HFF-Myc (cell line): ENCODE measurements at places on chromosomes 13 and 19.

DNA sequence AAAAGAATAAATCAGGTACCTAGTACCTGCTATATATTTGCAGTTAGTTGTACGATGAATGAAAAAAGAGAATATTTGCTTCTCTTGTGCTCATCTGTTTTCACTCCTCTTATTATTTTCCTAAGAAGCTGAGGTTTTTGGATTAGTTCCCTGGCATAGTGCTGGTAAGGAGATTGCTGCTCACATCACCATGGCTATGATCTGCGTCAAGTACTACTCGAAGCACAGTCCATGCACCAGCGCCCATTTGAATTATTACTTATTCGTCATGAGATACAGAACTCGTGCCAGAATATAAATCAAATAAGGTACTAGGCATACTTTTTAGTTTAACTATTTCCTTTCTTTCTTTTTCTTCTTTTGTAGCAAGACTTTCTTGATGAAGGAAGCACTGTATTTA is 7.1 kb downstream of the SERTM1 start:
- DNase-seq = no peak

DNA sequence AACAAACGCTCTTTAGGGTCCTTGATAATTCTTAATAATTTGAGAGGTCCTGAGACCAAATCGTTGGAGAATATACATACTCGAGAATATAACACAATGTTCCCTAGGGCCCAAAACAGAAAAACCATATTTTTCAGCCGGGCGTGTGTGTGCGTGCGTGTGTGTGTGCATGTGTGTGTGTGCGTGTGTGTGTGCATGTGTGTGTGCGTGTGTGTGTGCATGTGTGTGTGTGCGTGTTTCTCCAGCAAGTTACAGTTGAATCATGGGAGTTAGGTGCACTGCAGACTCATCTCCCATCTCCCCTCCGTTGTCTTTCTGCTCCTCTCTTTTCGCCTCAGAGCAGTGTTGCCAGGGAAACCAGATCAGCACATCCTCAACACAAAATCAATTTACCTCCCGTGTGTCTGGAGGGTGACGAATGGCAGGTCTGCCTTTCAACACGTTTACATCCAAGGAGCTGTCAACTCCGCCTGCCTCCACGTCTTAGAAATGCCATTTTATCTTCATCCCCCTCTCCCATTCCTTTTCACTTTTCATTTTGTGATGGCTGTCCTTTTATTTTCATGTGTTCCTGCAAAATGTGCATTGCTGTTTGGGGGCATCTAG is 8.3 kb upstream of the PNMA8B start:
- no peak for DNase-seq

DNA sequence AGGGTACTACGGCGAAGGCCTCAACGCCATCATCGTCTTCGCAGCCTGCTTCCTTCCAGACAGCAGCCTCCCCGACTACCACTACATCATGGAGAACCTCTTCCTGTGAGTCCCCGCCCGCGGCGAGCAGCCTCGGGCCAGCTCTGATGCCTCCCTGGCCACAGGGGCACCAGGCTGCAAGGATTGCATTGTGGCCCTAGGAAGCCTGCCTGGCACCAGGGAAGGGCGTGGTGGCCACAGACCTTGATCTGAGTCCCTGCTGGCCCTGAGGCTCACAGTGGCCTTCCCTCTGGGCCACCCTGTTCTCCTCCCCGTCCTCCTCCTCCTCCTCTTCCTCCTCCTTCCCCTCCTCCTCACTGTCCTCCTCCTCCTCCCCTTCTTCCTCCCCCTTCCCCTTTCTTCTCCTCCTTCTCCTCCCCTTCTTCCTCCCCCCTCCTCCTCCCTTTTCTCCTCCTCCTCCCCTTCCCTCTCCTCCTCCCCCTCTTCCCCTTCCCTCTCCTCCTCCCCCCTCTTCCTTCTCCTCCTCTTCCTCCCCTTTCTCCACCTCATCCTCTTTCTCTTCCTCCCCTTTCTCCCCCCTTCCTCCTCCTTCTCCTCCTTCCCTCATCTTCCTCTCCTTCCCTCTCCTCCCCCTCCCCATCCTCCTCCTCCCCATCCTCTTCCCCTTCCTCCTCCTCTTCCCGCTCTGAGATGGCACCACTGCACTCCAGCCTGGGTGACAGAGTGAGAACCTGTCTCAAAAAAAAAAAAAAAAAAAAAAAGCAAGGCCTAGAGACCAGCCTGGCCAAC is 24.4 kb upstream of the NMRK2 start:
- DNase-seq = no peak

GRCh38 chr13:89695343-89696257 is 1651.9 kb upstream of the MIR17HG start:
- DNase-seq = no peak

- DNase-seq = peak; percentile 47
These were observed 298.8 kb downstream of the SHISA2 start for GRCh38 chr13:25752957-25753551.
